IMR-90 (cell line): ENCODE measurements at places on chromosomes 7 and 10.

- DNase-seq, result no peak
Measured at GRCh38 chr7:157096286-157097055, 42.3 kb upstream of the UBE3C start.

DNA sequence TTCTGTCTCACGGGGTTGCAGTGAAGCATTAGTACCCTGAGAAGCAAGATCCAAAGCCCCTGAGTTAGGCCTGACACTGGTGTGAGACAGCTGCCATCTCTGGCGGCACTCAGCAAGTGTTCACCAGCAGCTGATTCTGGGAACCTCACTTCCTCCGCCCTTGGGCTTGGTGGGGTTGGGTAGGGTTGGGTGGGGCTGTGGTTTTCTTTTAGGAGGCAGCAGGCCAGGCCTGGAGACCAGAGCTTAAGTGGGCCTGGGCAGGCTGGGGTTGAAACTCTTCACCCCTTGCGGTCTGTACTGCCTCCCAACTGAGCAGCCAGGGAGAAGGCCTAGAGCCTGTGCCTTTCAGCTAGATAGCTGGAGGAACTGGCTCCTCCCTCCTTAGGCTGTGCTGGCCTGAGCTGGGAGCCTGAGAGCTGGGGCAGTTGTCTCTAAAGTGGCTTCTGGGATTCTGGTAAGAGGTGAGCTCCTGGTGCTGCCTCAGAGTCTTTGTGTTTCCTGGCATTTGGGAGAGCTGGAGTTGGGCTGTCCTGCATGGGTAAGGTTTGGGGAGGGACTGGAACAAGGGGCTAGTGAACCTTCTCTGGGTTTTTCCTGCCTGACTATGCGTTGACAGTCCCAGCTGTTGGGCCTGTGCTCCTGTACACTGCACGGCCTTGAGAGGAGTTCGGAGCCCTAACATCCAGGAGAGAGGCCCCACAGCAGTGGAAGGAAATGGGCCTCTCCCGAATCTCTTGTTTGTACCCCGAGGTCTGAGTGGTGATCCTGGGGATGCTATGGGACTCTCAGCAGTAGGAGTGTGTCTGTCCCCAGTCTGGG is 5.1 kb downstream of the TSPAN14 start:
- DNase-seq, result no peak

- no peak for DNase-seq
Measured at GRCh38 chr10:96309628-96310320, 5.5 kb downstream of the DNTT start.

DNA sequence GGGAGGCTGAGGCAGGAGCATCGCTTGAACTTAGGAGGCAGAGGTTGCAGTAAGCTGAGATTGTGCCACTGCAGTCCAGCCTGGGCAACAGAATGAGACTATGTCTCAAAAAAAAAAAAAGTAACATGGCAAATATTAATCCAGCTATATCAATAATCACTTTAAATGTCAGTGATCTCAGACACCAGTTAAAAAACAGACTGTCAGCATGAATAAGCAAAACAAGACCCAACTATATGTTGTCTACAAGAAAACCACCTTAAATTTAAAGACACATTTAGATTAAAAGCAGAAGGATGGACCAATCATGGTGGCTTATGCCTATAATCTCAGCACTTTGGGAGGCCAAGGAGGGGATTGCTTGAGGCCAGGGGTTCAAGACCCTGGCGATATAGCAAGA is 8.5 kb upstream of the ATE1 start:
- no peak for DNase-seq

DNA sequence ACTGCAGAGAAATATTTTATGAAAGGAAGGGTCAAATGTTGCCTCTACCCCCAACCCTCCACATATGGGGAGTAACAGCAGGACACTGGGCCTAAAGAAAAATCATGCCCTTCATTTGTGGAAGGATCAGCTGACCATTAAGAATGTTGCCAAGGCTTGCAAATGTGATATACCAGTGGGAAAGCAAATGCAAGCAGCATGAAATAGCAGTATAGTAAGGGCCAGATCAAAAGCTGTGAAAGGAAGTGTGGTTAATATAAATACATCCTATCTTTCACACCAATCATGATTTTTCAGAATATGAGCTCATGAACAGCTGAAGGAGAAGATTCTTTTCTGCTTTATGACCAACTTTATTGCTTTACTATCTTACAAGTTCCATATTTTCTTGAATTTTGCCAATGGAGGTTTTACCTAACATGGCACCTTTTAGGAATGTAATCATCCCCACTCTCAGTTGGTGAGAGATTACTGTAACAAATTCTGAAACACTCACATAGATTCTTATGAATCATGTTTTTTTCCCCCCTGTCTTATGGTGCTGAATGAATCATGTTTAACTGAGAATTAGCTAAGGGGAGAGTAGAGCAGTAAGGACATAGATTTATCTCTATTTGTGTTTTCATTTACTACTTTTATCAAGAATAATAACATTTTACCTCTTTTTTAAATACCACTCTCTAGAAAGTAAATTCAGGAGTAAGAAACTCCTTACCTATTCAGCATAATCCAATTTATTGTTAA is 12.1 kb upstream of the ATAD1 start:
- no peak for DNase-seq

- no peak for DNase-seq
Measured at GRCh38 chr7:153065051-153065450, 305.5 kb downstream of the ACTR3B start.

GRCh38 chr10:43170491-43170890 is 32.2 kb downstream of the CSGALNACT2 start:
- peak; percentile 30 for DNase-seq

GRCh38 chr10:102948176-102948575 is 30.1 kb downstream of the CNNM2 start:
- DNase-seq, result no peak

GRCh38 chr10:110356628-110357245 is 52.0 kb upstream of the SMNDC1 start:
- DNase-seq, result peak; percentile 94

- DNase-seq, result no peak
Measured at GRCh38 chr7:20131776-20132175, 85.4 kb downstream of the MACC1 start.

DNA sequence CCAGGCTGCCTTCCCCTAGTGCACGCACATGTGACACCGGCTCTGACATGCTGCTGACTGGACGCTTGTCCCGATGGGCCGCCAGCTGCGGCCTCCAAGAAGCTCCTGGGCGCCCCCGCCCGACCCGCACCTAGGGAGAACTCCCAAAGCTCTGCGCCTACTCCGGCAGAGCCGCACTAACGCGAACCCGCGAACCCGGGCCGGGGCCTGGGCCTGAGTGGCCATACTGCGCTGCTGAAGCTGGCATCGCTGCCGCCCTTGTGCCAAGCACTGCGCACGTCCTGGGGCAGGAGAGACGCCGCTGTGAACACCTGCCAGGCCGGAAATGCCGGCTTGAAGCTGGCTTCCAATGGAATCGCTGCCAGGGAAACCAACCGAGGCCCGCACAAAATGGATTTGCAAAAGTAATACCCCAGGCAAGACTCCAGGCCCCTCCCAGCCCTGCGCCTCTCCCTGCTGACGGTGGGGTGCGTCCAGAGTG is 85.1 kb downstream of the WASHC2A start:
- no peak for DNase-seq

DNA sequence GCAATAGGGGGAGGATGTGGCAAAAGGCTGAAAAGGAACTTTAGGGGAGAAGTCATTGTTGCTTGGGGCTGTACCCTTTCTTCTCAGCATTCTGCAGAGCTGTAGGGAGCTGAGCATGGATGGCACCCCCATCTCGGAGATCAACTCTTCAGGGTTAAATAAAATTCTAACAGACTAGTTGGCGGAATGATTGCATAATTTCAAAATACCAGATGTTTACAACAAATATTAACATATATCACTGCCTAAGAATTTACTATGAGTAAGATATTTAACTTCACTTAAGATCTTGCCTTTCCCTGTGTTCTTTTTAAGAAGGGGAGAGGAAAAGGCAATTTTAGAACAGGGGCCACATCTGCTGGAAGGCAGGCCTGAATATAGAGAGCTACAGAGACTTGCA is 509 bp upstream of the OR2F1 start:
- no peak for DNase-seq

GRCh38 chr10:9294865-9295264 is 1240.4 kb downstream of the GATA3 start:
- no peak for DNase-seq

DNA sequence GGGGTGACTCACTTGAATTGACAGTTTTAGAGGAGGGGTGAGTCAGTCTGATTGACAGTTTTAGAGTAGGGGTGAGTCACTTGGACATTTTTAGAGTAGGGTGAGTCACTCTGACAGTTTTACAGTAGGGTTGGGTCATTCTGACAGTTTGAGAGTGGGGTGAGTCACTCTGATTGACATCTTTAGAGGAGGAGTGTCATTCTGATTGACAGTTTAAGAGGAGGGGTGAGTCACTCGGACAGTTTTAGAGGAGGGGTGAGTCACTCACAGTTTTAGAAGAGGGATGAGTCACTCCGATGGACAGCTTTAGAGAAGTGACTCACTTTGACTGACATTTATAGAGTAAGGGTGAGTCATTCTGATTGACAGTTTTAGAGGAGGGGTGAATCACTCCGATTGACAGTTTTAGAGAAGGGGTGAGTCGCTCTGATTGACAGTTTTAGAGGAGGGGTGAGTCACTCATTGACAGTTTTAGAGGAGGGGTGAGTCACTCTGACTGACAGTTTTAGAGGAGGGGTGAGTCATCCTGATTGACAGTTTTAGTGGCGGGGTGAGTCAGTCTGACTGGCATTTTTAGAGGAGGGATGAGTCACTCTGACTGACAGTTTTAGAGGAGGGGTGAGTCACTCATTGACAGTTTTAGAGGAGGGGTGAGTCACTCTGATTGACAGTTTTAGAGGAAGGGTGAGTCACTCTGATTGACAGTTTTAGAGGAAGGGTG is 595.9 kb downstream of the DNAJB6 start:
- DNase-seq, result no peak

GRCh38 chr7:102823390-102824119 is 74.8 kb downstream of the FAM185A start:
- no peak for DNase-seq
